GM04503 (cell line): ENCODE measurements at places on chromosomes 7 and 10.
A peak's percentile ranks its signal among the peaks of the same experiment; 100 is the strongest.

GRCh38 chr10:132499367-132499685 lies 38.3 kb upstream of the INPP5A start:
- no peak for DNase-seq

DNA sequence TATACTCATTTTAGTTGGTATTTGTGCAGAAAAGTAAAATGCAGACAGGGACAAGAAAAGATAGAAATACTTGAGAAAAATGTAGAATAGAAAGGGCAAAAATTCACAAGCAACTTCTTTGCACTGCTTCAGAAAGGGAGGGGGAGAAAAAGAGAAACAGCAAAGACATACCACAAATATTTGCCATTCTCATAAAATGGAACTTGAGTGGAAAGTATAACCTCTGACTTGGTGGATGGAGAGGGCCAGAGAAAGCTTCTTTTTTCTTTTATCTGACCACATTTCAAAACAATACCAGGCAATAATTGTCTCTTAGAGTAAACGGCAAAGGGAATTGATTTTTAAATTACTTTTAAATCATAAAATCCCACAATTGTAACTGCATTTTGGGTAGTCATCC lies 35.8 kb upstream of the TRUB1 start:
- DNase-seq = peak; percentile 21

GRCh38 chr7:112262855-112263487 lies 56.5 kb downstream of the ZNF277 start:
- no peak for DNase-seq

DNA sequence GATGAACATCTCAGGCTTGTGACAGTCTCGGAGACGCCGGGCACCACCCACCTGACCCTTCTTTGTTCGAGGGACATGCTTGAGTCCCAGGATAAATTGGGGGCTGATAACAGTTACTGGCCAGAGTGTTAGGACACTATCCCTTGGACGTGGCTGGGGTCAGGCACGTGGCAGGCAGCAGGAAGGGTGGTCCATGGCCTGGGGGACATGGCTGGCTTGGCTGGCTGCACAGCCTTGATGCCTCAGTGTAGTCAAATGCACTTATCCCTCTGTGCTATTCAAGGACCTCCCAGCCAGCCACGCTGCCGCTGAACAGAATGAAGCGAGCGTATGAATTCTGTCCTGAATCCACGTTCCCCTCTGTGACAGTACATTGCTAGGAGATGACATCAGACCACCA lies 662.0 kb upstream of the FOXK1 start:
- DNase-seq = no peak

- DNase-seq = peak; percentile 15
These were observed 58.2 kb upstream of the ANTXRL start for GRCh38 chr10:46228563-46229071.

- no peak for DNase-seq
These were observed 205.3 kb downstream of the HTR7 start for GRCh38 chr10:90652519-90652918.

DNA sequence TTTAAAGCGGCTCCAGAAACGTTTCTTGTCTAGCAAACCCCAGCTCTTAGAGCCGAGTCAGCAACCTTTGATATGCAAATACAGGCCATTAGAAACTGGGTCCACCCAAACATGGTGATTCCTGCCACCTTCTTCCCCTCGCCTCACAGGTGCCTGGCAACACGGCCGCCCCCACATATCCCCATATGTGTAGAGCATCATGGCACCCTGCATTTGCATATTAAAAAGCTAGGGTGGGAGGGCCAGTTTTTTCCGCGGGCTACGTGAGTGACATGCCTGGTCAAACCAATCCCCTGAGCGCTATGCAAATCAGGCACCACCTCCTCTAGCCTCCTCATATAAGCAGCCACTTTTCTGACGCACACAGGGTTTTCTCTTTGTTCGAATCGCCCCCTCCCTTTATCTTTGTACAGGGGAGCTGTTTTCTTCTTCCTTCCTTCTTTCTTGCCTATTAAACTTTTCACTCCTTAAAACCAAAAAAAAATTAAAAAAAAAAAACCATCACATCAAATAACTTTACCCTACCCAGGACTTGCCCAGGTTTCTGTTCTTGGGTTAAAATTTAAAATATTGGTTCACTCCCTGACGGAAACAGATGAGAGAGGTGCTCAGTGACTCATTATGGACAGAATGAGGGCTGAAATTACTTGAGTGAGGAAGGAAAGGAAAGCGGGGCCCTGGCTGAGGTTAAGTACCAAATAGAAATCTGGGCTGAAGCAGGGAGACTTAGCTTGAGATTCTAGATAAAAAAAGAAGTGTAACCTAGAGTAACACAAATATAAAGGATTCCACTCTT lies 59.8 kb downstream of the COA1 start:
- no peak for DNase-seq

DNA sequence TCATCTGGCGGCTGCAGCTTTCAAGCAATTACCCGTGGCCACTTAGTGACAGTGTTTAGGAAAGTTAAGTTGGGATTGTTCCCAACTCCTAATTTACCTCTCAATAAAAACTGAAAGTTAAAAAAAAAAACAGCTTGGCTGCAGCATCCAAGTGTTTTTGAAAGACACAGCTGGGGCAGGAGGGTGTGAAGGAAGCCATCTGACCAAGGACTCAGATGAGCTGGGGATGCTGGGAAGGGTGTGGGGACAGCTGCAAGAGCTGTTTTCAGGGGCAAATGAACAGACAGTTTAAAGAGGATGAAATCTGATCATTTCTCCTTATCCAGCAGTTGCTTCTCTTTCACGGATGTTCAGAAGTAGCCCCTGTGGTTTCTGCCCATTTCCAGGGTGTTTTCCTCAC lies 129.2 kb upstream of the CDCA7L start:
- no peak for DNase-seq

- DNase-seq = no peak
These were observed 101.1 kb downstream of the TNS3 start for GRCh38 chr7:47480576-47481538.

GRCh38 chr10:43145311-43145710 lies 7.1 kb downstream of the CSGALNACT2 start:
- DNase-seq = no peak

DNA sequence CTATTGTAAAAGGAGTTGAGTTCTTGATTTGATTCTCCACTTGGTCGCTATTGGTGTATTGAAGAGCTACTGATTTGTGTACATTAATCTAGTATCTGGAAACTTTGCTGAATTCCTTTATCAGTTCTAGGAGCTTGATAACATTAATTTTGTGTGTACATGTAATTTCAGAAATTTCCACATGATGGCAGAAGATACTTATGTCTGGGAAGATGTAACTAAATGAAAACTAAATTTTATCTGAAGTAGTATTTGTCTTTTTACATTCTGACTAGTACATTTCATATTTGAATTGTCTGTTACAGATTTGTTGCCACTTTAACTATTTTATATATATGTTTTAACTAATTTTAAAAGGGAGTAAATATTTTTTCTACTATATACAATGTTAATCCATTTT lies 27.6 kb downstream of the SDHAF3 start:
- peak; percentile 10 for DNase-seq

DNA sequence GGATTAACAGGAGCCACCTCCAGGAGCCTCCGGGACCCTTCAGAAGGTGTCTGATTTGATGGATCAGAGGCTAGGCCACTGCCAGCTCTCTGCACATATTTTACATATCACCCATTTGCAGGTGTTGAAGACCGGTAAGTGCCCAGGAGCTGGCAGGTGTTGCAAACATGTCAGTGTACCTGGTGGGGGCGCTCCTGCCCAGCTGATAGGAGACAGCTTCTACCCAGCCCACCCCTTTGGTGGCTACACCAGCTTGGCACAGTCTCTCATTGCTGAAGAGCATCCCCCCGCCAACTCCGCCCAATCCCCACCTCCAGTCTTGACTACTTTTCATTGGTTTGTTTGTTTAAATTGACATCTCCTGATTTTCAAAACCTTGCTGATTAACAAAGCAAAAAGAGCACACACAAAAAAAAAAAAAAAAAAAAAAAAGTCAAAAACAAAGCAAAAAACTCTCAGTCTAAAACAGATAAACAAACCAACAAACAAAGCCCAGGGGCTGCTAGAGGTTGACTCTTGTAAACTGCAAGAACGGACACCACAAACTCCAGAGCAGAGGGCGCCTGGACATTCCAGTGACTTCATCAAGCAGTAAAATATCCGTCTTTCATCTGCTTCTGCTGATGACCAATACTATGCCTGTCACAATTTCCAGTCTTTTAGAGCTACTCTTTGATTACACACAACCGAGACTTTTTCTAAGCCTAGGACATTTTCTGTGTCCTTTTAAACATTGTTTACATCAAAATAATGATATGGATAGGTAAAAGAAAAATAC lies 275.3 kb downstream of the NRG3 start:
- no peak for DNase-seq

DNA sequence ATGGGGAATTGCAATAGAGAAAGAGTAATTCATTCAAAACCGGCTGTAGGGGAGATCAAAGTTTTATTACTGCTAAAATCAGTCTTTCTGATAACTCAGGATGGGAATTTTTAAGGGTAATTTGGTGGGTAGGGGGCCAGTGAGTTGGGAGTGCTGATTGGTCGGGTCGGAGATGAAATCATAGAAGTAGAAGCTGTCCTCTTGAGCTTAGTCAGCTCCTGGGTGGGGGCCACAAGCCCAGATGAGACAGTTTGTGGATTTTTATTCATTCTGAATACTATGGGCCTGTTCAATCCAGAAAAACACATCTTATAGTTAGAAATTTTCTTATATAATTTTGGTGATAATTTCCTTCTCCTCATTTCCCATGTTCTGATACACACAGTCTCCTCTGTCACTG lies 25.4 kb downstream of the CALD1 start:
- DNase-seq = no peak

DNA sequence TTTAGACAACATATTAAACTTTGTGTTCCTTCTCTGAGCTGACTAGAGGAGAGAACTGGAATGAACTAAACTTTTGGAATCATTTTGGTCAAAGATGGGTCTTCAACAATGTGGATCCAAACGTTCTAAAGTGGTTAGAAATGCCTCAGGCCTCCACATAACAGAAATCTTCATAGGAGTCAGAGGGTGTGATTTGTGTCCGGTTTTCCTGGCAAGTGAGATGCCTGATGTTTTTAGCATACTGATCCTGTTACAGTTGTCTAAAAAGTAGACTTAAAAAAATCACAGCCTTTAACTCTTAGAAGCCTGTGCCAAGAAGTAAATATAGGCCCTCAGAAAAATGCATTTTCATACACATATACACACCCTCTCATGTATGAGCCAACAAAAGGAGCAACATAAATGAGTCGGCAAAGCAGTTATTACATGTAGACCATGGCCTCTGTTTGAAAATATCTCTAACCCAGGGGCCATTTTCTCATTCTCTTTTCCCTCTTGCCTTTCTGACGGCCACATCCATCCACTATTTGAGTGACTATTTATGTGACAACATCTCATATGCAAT lies 64.5 kb downstream of the ST7 start:
- no peak for DNase-seq

- no peak for DNase-seq
These were observed 52.8 kb upstream of the SEC61G start for GRCh38 chr7:54811846-54812254.

- no peak for DNase-seq
These were observed 7.3 kb upstream of the PNLIP start for GRCh38 chr10:116538456-116538855.

GRCh38 chr7:4131063-4131462 lies 551.0 kb upstream of the FOXK1 start:
- DNase-seq = no peak

GRCh38 chr10:75972491-75973276 lies 541.3 kb downstream of the LRMDA start:
- DNase-seq = no peak

- DNase-seq = no peak
These were observed 479.8 kb downstream of the PTPRN2 start for GRCh38 chr7:158107806-158108205.

DNA sequence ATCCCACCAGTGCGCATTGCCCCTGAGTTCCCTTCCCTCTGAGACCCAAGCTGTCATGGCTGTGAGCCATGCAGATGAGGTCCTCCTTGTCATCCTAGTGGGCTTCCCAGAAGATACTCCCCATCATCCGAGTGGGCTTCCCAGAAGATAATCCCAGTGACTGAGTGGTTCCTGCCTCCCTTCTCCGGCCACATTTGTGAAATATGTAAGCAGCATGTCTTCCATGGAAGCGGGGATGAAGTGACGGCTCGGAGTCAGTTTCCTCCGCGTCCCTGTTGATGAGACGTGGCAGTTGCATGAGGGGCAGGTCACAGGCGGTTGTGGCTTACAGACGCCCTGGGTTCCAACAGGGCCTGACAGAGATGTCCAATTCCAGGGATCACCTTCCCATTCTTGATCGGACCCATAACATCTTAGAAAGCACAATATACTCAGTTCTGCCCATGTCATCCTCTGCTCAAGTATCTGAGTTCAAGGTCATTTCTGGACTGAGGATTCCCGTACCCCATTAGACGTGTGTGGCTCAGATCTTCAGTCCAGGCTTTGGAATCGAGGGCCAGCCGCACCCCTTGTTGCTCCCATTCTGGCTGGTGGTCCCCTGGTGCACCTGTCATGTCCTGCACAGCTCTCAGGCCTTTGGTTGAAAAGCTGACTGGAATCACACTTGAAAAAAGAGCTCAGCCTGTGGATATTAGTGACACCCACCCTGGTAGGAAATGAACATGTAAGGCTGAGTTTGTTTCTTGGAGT lies 166.9 kb downstream of the PTPRN2 start:
- DNase-seq = no peak

GRCh38 chr7:98556288-98556687 lies 60.8 kb upstream of the NPTX2 start:
- DNase-seq = no peak

GRCh38 chr7:124261710-124262109 lies 228.8 kb upstream of the TMEM229A start:
- DNase-seq = no peak

DNA sequence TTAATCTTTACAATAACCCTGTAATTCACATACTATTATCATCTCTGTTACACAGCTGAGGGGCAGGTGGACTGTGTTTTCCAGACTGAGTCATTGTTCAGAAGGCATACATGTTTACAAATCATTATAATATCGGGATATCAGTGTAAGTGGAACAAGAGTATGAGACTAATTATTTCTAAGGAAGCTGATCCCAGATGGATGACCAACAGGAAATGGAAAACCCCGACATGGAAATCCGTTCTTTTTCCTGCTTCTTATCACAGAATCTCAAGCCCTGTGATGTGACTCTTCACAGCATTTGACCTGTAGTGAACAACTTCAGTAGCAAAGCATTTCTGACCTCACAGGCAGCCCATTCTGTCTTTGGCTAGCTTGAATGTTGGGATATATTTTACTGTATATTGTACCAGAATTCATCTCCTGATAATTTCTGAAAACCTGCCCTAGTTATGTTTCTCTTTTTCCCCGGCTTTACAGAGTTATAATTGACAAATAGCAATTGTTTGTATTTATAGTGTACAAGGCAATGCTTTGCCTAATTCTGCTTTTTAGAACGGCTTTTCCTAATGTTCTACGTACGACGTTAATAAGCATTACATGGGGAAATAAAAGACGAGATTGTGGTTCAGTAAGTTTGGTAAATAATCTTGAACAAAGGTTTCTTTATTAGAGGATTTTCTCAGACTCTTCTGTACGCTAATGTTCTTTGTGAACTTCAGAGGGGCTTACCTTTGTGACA lies 78.6 kb upstream of the SYPL1 start:
- no peak for DNase-seq

- no peak for DNase-seq
These were observed 42.1 kb downstream of the GSDME start for GRCh38 chr7:24715171-24715570.

GRCh38 chr10:113022265-113022664 lies 72.2 kb downstream of the TCF7L2 start:
- DNase-seq = no peak

GRCh38 chr10:100621360-100622205 lies 85.8 kb downstream of the HIF1AN start:
- DNase-seq = no peak
